Chondrocyte (in vitro differentiated cells): ENCODE measurements at places on chromosomes 6 and 20. TPM values are rescaled to one million over a fixed set of nuclear protein-coding genes. Genes with fewer than 3 reads are reported as not detected.
A peak's percentile ranks its signal among the peaks of the same experiment; 100 is the strongest.

Gene CPXM1
- 6.2 to 6.4 TPM (median 6.3 TPM) in 3 replicates for total RNA-seq

Gene KCNQ2
- not detected in 3 replicates for total RNA-seq

DNA sequence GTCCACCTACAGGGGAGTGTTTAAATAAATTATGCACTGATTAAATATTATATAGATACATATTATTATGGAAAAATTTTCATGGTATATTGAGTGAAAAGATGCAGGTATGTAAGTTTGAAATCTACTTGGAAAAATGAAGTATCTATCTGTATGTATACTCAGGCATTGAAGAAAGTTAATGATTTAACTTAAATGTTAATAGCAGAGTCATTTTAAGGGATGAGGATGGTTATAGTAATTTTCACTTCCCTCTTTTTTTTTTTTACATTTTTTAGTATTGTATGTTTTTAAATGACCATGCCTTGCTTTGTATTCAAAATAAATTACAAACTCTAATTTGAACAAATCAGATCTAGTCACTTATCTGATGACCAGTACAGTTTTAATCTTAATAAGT, 43.2 kb upstream of the NOTCH4 start:
- no peak for DNase-seq
- H3K27me3 ChIP-seq = peaks cover 19% of the 10 kb centered on the region
- no peak overlapping the region for H3K27ac ChIP-seq
- no peak overlapping the region for H3K4me3 ChIP-seq
- peaks cover under 1% of the 10 kb centered on the region for H3K36me3 ChIP-seq

- peaks cover 28% of the 10 kb centered on the region for H3K4me1 ChIP-seq
- DNase-seq = no peak
- H3K27ac ChIP-seq = peak overlapping the region; percentile 73
- peaks cover 5% of the 10 kb centered on the region for H3K27me3 ChIP-seq
- no peaks in the 10 kb centered on the region for H3K36me3 ChIP-seq
- peak overlapping the region; percentile 26 for H3K4me3 ChIP-seq
Observed at GRCh38 chr6:46932526-46933319, 11.0 kb upstream of the ADGRF5 start.

DNA sequence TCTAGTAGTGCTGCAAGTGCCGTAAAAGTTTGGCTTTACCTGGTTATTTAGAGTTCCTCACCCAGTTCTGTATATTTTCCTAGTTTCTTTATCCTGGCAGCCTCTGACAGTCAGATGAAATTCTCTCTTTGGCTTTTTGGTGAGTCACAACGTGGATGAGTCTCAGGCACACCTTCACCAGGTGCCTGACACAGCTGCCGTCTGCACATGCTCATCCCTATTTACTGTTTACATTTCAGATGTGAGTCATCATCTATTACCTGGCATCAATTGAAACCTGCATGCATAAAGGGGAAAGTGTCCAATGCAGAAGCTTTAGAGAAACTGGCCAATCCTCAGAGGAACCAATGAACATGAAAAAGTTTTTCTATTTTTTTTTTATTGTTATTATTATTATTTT, 33.3 kb upstream of the ADGRF4 start:
- no peak overlapping the region for H3K4me3 ChIP-seq
- no peaks in the 10 kb centered on the region for H3K36me3 ChIP-seq
- H3K4me1 ChIP-seq = peaks cover 11% of the 10 kb centered on the region
- no peaks in the 10 kb centered on the region for H3K27me3 ChIP-seq
- H3K27ac ChIP-seq = no peak overlapping the region

DNA sequence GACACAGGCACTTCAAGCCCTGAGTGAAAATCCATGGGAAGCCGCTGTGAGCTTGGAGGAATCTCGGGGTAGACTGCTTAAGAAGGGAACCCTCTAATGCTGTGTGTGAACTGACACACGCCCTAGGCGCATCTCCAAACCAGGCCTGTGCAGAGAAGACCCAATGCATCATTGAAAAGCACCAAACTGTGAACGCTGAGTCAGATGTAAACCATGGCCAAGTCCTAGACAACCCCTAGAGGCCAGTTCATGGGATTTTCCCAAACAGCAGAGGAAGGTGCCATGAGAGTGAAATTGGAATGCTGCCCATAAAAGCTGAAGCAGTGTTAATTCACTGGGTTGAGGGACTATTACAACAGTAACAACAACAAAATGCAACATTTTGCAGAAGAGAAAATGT, 296.5 kb downstream of the SMOC2 start:
- no peak overlapping the region for H3K27ac ChIP-seq
- no peak overlapping the region for H3K4me3 ChIP-seq
- DNase-seq = no peak
- H3K27me3 ChIP-seq = no peaks in the 10 kb centered on the region

GRCh38 chr20:16904751-16905150, 156.6 kb downstream of the OTOR start:
- H3K4me3 ChIP-seq = no peak overlapping the region
- H3K36me3 ChIP-seq = peaks cover 2% of the 10 kb centered on the region
- H3K4me1 ChIP-seq = no peaks in the 10 kb centered on the region
- H3K27me3 ChIP-seq = peaks cover 2% of the 10 kb centered on the region
- no peak overlapping the region for H3K27ac ChIP-seq

DNA sequence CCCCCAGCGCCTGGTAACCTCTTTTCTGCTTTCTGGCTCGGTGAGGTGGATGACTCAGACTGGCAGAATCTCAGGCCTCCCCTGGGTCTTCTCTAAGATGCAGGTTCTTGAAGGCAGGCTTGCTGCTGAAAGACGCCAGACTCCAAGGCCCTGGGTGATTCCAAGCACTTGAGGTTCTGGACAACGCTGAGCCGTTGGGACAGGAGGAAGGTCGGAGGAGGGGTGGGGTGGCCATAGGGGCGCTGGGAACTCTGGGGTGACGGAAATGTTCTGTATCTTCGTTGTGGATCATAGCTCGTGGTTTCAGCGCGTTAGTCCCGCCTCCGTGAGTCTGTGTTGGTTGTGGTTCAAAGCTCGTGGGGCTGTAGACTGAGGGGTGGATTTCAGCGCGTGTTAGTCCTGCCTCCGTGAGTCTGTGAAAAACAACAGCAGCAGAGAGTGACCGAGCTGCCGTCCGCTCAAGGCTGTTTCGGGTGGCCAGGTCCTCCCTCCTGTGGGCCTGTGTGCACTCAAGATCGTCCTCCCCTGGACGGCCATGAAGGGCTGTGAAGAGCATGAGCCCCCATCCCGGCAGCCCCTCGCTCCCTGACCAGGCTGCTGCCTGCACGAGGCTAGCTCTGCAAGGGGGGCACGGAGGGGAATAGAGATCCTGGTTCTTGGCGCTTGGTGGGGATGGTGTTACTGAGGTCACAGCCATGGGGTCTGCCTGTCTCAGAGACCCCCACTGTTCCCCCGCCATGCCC, 7.7 kb downstream of the NTSR1 start:
- peaks cover under 1% of the 10 kb centered on the region for H3K36me3 ChIP-seq
- H3K27ac ChIP-seq = no peak overlapping the region
- no peak overlapping the region for H3K4me3 ChIP-seq
- DNase-seq = no peak
- H3K4me1 ChIP-seq = no peaks in the 10 kb centered on the region

DNA sequence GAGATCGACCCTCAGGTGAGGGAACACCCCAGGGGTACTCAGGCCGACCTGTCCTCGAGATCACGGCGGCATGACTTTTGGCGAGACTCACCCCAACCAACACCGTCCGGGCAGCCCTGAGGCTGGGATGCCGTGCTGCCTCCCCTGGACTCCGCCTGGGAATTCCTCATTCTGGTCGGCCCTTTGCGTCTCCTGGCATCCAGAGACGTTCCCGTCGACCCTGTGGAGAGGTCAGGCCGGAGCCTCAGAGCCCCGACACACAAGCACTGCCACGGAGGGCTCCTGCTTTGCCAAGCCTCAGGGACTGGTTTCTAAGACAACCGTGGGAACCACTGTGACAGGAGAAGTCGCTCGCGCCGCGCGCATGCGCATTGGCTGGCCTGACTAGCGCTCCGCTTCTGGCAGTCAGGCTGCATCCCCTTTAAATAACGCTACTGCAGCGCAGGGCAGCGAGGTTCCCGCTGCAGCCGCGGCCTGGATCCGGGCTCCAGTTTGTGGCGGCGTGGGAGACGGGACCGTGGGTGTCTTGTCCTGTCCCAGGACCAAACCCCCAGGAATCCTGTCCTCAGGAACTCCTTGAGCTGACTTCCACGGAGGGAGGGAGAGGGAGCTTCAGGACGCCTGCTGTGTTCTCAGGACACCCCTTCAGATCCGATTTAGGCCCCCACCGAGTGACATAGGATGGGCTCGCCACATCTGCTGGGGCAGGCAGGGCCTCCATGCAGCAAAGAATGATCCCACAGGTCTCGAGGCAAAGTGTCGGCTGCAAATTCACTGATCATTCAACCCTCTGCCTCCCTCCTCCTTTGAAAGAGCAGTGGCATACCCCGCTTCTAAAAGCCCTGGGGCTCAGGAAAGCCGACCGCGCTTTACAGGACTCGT, 163.2 kb upstream of the ZNF337 start:
- peak; percentile 79 for DNase-seq
- peak overlapping the region; percentile 77 for H3K4me3 ChIP-seq

- no peak for DNase-seq
- no peak overlapping the region for H3K4me3 ChIP-seq
- no peak overlapping the region for H3K27ac ChIP-seq
- H3K27me3 ChIP-seq = no peaks in the 10 kb centered on the region
Observed at GRCh38 chr6:7646394-7646793, 56.4 kb downstream of the SNRNP48 start.

DNA sequence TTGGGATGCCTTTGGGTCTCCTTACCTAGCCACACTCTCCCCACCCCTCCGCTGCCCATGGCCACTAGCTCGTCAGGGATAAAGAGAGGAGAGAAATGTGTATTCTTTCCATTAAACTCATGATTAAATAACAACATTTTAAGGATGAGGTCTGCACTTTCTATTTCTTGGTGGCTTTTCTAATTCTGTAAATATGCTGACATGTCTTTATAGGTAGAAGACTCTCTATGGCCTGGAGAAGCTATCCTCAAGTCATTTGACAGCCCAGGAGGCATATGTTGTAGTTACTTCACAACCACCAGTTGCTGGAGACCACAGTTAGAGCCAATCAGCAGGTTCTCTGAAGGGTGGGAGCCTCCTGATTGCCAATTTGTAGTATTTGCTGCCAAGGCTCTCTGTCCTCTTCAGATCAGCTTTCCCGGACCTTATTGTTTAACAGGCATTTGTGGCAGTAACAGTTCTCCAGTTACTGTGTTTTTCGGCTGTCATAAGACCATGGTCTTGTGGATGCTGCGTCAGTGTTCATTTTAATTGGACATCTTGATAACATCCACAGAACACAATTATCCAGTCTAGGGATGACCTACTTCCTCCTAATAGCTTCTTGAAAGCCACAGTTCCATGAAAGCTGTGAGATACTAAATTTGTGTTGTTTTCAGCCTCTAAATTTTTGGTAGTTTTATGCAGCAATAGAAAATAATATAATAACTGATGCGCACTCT, 205.0 kb upstream of the KCNQ5 start:
- no peak overlapping the region for H3K27ac ChIP-seq
- no peak overlapping the region for H3K4me3 ChIP-seq
- H3K4me1 ChIP-seq = peaks cover 4% of the 10 kb centered on the region
- DNase-seq = no peak
- no peaks in the 10 kb centered on the region for H3K36me3 ChIP-seq
- peaks cover 10% of the 10 kb centered on the region for H3K27me3 ChIP-seq
